GM23248 (cell line): ENCODE measurements at places on chromosomes 1 and 21. TPM values are rescaled to one million over a fixed set of nuclear protein-coding genes. Genes with fewer than 3 reads are reported as not detected.

- no peaks in the 10 kb centered on the region for H3K36me3 ChIP-seq
- no peak overlapping the region for H3K4me3 ChIP-seq
These were observed 98.5 kb downstream of the DISC1 start for GRCh38 chr1:231724876-231725647.

DNA sequence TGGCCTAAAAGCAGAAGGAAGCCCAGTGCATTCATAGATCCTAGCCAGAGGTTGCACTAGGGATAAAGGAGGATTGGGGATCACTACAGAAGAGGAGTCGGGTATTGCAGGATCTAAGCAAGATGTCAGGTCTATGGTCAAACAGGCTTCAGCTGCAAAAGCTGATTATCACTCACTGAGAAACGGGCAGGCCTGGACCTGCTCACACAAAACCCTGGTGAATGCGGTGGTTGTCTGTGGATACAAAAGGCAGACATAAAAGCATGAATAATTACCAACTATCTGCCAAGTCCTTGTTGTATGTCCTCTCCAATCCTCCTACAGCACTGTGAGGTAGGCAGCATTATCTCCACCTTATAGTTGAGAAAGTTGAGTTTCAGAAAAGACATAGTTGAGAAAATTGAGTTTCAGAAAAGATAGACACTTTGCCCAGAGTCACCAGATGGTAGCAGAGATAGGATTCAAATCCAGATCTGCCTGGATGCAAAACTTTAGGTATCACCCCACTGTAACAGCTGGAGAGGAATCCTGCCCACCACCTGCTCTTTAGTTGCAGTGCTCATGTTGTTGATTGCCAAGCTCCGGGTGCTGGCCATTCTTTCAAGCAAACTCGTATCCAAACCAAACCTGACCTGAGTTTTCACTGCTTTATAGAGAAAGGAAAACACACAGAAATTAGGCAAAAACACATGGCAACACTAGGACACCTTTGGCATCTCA is 49.6 kb upstream of the HOOK1 start:
- H3K27ac ChIP-seq, result no peak overlapping the region
- H3K36me3 ChIP-seq, result no peaks in the 10 kb centered on the region
- DNase-seq, result no peak
- H3K4me3 ChIP-seq, result no peak overlapping the region
- H3K4me1 ChIP-seq, result peaks cover 14% of the 10 kb centered on the region
- H3K27me3 ChIP-seq, result no peaks in the 10 kb centered on the region

DNA sequence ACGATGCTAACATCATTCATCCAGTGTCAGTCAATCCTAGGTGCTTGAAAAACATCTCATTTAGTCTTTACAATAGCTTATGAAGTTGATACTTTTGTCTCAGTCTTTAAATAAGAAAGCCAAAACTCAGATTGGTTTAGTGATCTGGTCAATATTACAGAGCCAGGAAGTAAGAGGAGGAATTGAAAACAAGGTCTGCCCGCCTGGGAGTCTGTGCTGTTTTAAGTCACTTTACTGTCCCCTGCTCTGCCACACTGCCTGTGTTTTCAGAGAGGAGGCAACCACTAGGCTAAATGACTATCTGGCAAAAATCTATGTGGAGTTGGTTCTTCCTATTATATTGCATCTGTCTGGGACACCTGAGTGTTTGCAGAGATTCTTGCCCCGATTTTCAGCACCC is 62.3 kb downstream of the ST6GALNAC3 start:
- no peaks in the 10 kb centered on the region for H3K36me3 ChIP-seq
- no peak overlapping the region for H3K4me3 ChIP-seq
- DNase-seq, result no peak
- 0 out of 2 replicates have a peak, but pooled peaks cover 21% of the 10 kb centered on the region for H3K27me3 ChIP-seq
- H3K4me1 ChIP-seq, result no peaks in the 10 kb centered on the region

GRCh38 chr21:46187814-46188213 is 3.6 kb upstream of the SPATC1L start:
- no peak overlapping the region; the same call in 1 of the 2 replicates for H3K27ac ChIP-seq
- no peaks in the 10 kb centered on the region for H3K27me3 ChIP-seq
- H3K36me3 ChIP-seq, result peaks cover 4% of the 10 kb centered on the region; the same call in 1 of the 2 replicates
- no peak overlapping the region for H3K4me3 ChIP-seq

NHLH1 gene
- polyA plus RNA-seq, result 0.16 and 0.31 TPM in 2 replicates

DNM3 gene
- polyA plus RNA-seq, result 1.4 and 1.8 TPM in 2 replicates

THAP3 gene
- 19.0 and 19.5 TPM in 2 replicates for polyA plus RNA-seq
